Endodermal cell (in vitro differentiated cells): ENCODE measurements at places on chromosomes 2 and 18. TPM values are rescaled to one million over a fixed set of nuclear protein-coding genes. Genes with fewer than 3 reads are reported as not detected.

DSG1 gene
- total RNA-seq = not detected in 2 replicates

PTPRN gene
- total RNA-seq = 0.44 to 1.5 TPM (median 0.84 TPM) in 3 replicates

SP140 gene
- 1.1 TPM in 1 of 3 replicates, not detected in the others for total RNA-seq

ECEL1 gene
- total RNA-seq = 3.9 and 4.6 TPM in 2 replicates

ASAP2 gene
- total RNA-seq = 7.6 and 11.8 TPM in 2 replicates

CRYGD gene
- total RNA-seq = 1.1 TPM in 1 of 3 replicates, not detected in the others

SCN2A gene
- 0.02 to 0.23 TPM (median 0.15 TPM) in 3 replicates for total RNA-seq

EPB41L3 gene
- 37.7 to 55.7 TPM (median 49.3 TPM) in 3 replicates for total RNA-seq

PARD3B gene
- total RNA-seq = 2.5 to 3.8 TPM (median 2.7 TPM) in 3 replicates

UGT1A3 gene
- total RNA-seq = not detected in 3 replicates

CD8A gene
- total RNA-seq = 0.21 TPM in 1 of 3 replicates, not detected in the others

SLC11A1 gene
- total RNA-seq = 0.09 to 0.61 TPM in 2 of 3 replicates, not detected in the other

CNRIP1 gene
- total RNA-seq = not detected in 3 replicates

FIGN gene
- 9.2 to 20.5 TPM (median 20.1 TPM) in 3 replicates for total RNA-seq

CHRNA1 gene
- not detected in 3 replicates for total RNA-seq

IL36G gene
- 0.40 to 1.2 TPM in 2 of 3 replicates, not detected in the other for total RNA-seq

CDKL4 gene
- not detected in 3 replicates for total RNA-seq

TSPYL6 gene
- total RNA-seq = not detected in 2 replicates

SERPINB11 gene
- not detected in 3 replicates for total RNA-seq

GLI2 gene
- total RNA-seq = 24.2 to 26.1 TPM (median 25.2 TPM) in 3 replicates

FABP1 gene
- not detected in 2 replicates for total RNA-seq

FBXO15 gene
- total RNA-seq = 2.1 to 4.5 TPM (median 3.0 TPM) in 3 replicates

C2orf80 gene
- total RNA-seq = 0.34 and 0.55 TPM in 2 replicates

TWIST2 gene
- total RNA-seq = 0.75 TPM in 1 of 3 replicates, not detected in the others

CCDC68 gene
- total RNA-seq = 0.53 and 0.56 TPM in 2 replicates

RGPD6 gene
- total RNA-seq = 25.1 and 33.7 TPM in 2 replicates

NGEF gene
- 1.6 and 1.8 TPM in 2 replicates for total RNA-seq

CASP10 gene
- total RNA-seq = 23.4 to 26.7 TPM (median 24.5 TPM) in 3 replicates

IL1R1 gene
- total RNA-seq = 3.0 and 3.8 TPM in 2 replicates

CAPN13 gene
- total RNA-seq = 38.6 and 40.8 TPM in 2 replicates

VIT gene
- 0.45 and 0.53 TPM in 2 replicates for total RNA-seq

CCDC85A gene
- 0.11 and 0.18 TPM in 2 replicates for total RNA-seq

MDH1B gene
- 0.99 to 2.0 TPM (median 1.5 TPM) in 3 replicates for total RNA-seq

GRP gene
- total RNA-seq = 5.5 to 11.0 TPM (median 6.5 TPM) in 3 replicates

OBSL1 gene
- 145 and 162 TPM in 2 replicates for total RNA-seq

RNF149 gene
- total RNA-seq = 36.3 to 39.1 TPM (median 37.3 TPM) in 3 replicates

FOSL2 gene
- 3.8 and 4.9 TPM in 2 replicates for total RNA-seq

TDRD15 gene
- total RNA-seq = 0.29 and 0.44 TPM in 2 replicates

RETSAT gene
- 17.3 and 19.7 TPM in 2 replicates for total RNA-seq

SIX3 gene
- total RNA-seq = 5.7 and 7.5 TPM in 2 replicates
